ENCODE measurements at places on chromosomes 3 and 15.

DNA sequence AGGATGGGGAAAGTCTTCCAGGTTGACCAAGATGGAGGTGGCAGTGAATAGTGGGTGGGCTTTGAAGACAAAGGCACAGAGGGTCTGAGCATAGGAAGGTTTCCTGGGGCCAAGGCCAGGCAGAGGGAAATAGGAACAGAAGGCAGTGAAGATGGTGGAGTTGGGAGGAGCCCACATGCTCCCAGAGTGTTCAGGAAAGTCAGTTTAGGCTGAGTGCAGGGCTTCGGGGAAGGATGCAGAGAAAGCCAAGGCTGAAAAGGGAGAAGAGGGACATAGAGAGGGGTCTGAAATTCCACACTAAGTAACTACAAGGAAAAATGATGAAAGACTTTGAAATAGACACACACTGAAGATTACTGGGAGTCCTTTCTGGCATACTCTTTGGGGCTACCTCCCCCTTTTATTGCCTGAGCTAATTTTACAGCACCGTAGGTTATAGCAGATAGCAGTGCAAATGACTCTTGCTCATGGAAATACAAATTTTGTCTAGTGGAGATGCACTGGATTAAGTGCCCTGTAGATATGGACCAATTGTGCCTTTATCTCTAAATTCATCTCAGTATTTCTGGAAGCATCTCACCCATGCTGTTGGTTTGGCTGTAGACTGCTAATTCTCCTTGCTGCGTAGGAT is 3.8 kb downstream of the CX3CR1 start:
- no peak for ATAC-seq

DNA sequence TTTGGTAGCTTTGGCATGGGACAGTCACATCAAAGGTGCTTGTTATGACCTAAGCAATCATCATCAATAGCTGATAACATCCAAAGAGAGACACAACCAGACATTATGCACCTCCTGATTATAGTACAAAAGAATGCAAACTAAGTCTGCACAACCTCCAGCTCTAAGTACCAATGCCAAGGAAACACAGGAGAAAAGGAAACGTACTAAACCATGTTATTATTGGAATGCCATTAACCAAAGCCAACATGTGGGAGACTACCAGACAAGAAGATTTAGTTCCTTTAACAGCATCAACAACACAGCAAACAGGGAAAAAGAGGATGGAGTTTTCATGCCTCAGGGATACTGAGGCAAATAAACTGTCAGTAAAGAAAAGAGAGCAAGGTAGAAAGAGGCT is 61.4 kb downstream of the CD47 start:
- no peak for ATAC-seq

- ATAC-seq, result no peak
These were observed 256.7 kb upstream of the KCNH8 start for GRCh38 chr3:18891641-18892040.

DNA sequence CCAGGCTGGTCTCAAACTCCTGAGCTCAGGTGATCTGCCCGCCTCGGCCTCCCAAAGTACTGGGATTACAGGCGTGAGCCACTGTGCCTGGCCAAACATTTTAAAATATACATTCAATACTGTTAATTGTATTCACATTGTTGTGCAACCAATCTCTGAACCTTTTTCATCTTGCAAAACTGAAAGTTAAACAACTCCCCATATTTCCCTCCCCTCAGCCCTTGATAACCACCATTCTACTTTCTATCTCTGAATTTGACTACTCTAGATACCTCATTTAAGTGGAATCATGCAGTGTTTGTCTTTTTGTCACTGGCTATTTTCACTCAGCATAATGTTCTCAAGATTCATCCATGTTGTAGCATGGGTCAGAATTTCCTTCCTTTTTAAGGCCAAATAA is 30.0 kb downstream of the HMCES start:
- no peak for ATAC-seq

GRCh38 chr3:42376344-42376798 is 34.0 kb downstream of the LYZL4 start:
- ATAC-seq, result no peak

- no peak for ATAC-seq
These were observed 44.5 kb downstream of the LRCH3 start for GRCh38 chr3:197835509-197835908.

DNA sequence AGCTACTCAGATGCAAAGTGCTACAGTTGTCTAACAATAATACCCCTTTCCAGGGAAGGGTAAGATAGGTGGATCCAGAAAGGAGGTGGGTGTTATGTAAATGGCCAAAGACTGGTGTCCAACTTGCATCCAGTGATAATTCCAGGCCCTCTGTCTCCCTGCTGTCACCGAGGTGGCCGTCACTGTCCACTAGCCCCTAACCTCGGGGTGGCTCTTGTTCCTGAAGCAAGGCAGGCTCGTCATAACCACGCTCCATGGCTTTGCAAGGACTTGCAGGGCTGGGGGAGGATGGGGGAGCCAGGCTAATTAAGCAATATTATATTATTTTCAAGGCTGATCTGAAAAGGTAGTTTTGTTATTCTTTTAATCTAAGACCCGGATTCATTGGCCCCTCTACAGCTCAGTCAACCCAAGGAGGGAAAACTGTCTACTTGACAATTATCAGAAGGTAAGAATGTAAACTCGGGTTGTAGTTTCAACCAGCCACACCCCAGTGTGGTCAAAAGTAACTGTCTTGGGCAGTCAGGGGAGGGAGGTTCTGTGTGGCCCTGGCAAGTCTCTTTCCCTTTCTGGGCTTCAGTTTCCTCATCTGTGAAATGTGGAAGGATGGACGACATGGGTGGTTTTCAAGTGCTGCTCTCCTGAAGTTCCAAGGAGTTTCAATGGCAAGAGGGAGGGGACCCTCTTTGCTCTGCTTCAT is 220.1 kb upstream of the BHLHE40 start:
- no peak for ATAC-seq

GRCh38 chr3:151197981-151198767 is 4.8 kb downstream of the GPR171 start:
- no peak for ATAC-seq

DNA sequence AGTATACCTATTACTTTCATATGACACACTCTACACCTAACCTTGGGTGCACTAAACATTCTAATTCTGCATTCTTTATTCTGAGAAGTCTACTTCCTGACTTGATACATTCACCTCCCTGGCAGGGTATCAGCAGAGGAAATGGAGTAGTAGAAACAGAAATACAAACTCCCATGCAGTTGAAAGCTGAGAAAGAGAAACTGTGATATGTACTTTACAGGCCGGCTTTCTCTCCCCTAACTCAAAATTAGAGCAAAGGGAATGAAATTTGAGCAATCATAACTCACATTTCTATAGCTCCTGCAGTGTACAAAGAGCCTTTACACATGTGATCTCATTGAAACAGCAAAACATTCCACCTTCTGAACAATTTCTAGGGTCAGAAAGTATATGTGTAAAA is 135.5 kb upstream of the COL8A1 start:
- ATAC-seq, result no peak

DNA sequence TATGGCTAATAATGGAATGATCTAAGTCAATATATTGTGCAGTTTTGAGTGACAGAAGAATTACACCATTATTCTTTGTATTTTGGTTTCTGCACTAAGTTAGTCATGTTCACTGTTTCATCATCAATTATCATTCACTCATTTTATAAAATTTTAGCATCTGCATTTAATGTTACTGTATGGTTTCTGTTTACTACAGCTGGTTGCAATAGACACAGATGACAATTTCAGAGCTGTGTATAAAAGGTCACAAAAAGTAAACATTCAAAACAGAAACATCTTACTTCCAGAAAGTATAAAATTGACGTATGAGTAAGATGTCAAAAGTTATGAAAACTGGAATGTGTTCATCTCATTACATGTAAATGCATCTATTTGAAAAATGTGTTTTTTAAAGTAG is 111.1 kb upstream of the GBE1 start:
- ATAC-seq, result no peak
